ENCODE measurements at places on chromosomes 3 and 15.
A peak's percentile ranks its signal among the peaks of the same experiment; 100 is the strongest.

GRCh38 chr3:71025516-71025915, 558.0 kb downstream of the FOXP1 start:
- no peak for DNase-seq

DNA sequence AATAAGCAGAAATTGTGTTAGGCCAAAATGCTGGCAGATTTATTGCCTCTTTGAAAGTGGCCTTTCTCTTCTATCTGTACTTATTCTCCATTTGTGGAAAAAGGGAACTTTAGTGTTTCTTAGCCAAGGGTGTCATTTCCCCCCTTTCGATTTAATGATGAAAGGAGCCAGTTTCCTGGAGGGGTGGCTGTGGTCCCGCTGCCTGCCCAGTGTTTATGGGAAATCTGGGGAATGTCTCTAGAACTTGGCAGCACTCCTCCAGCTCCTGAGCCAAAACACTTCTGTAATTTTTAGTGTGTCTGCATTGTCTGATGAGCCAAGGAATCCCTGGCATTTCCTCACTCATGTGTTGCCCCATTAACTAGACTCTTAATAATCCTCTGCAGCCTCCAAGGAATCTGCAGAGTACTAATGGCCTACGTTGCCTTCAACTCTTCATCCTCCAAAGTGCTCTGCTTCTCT, 448.8 kb downstream of the GRM7 start:
- DNase-seq = no peak

- no peak for DNase-seq
Measured at GRCh38 chr3:187590861-187591576, 79.2 kb downstream of the SST start.

GRCh38 chr15:71465131-71465955, 345.0 kb upstream of the NR2E3 start:
- DNase-seq = peak; percentile 2

DNA sequence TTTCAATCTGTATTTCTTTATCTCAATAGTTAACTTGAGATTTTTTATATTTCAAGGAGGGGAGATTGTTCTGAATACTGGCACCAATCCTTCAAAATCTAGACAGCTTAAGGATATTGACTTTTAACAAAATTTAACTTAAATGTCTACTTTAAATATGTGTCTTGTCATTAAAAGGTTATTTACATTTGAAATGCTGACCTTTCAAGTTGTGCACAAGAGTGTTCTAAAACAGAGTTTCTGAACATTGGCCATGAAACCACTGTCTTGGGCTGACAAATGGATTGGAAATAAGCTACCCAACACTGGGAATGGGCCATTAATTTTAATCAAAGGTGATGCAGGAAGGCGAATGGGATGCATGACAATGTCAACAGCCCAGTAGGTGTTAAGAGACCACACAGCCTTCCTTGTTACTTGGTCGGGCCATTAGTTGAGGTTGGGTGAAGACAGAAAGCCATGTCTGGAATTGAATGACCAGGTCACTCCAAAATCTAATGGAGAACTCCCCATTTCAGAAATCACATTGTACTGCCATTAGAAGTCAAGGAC, 128.5 kb downstream of the CDIN1 start:
- DNase-seq = peak; percentile 32

- no peak for DNase-seq
Measured at GRCh38 chr15:79515300-79516027, 83.3 kb downstream of the MINAR1 start.

GRCh38 chr15:60835974-60836373, 357.0 kb upstream of the ICE2 start:
- no peak for DNase-seq

GRCh38 chr15:90030376-90030775, 29.3 kb downstream of the ZNF710 start:
- DNase-seq = peak; percentile 15

- DNase-seq = no peak
Measured at GRCh38 chr15:50112488-50113186, 6.4 kb downstream of the ATP8B4 start.

- DNase-seq = no peak
Measured at GRCh38 chr3:78049521-78049920, 1009.6 kb downstream of the ROBO2 start.

- no peak for DNase-seq
Measured at GRCh38 chr15:43950531-43950930, 123.7 kb downstream of the WDR76 start.

GRCh38 chr15:52331490-52332240, 36.1 kb upstream of the MYO5C start:
- DNase-seq = peak; percentile 69

GRCh38 chr15:40343512-40343911, 2.8 kb upstream of the CCDC9B start:
- no peak for DNase-seq

GRCh38 chr3:107452436-107452835, 70.3 kb upstream of the BBX start:
- no peak for DNase-seq

DNA sequence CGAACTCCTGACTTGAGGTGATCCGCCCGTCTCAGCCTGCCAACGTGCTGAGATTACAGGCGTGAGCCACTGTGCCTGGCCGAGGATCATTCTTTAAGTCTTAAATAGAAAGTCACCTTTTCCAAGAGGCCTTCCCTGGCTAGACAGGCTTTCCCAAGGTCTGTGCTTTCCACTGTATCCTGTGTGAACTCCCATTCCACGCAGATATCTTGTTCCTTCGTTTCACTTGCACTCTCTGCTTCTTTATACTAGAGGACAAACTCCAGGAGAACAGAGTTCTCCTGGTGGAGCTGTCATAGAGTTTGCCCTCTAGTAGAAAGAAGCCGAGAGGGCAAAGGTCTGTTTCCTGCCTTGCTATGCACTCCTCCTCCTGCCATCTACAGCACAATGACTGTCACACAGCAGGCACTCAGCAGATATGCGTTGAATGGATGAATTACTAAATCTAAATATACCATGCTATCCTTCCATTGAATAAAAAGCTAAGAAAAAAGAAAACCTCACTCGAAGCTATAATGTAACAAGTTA, 211.2 kb downstream of the FOXP1 start:
- DNase-seq = no peak

DNA sequence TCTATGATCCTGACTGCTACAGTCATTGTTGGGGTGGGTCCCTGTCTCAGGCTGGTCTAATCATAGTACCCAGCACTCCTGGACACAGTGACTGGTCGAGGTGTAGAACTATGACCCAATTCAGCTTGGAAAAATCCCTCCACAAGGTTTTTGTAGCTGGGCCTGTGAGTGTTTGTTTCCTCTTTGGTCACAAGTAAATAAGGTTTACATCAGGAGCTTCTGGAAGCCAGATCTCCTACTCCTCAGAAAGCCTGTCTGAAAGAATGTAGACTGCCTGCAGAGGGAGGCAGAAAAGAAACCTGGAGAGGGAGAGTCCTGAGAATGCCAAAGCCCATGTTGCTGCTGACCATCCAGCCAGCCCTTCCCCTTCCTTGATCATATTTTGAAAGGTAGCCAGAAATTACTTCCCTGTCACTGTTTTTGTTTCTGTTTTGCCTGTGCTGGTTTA, 123.2 kb downstream of the RAP2B start:
- peak; percentile 3 for DNase-seq

DNA sequence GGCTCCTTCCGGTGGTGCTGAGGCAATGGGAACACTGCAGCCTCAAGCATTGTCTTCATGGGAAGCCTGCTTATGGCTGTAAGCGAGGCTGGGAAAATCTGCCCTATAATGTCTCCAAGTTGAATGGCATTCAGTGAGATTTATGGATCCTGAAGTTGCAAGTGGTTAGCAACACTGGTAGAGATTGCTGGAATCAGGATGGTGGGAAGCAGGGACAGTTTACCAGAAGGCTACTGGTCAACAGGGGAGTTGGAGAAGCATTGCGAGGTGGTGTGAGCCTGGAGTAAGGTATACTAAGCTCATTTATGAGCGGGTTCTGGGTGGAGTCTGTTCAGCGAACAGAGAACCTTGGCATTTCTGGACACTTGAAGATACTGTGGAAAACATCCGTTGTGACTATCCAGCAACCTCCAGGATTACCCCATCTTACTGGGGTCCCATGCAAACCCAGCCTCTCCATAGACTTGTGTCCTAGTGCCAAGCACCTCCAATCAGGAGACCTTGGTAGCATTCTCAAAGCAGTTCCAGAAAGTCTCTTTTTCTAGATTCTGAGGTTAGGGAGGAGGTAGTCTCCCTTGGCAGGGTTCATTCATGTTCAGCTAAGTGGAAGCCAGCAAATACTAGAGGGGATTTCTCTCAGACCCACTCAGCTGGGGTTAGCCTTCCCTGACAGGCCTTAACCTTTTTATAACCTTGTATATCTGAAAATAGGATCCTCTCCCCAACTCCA, 7.3 kb downstream of the RPSA start:
- DNase-seq = no peak

DNA sequence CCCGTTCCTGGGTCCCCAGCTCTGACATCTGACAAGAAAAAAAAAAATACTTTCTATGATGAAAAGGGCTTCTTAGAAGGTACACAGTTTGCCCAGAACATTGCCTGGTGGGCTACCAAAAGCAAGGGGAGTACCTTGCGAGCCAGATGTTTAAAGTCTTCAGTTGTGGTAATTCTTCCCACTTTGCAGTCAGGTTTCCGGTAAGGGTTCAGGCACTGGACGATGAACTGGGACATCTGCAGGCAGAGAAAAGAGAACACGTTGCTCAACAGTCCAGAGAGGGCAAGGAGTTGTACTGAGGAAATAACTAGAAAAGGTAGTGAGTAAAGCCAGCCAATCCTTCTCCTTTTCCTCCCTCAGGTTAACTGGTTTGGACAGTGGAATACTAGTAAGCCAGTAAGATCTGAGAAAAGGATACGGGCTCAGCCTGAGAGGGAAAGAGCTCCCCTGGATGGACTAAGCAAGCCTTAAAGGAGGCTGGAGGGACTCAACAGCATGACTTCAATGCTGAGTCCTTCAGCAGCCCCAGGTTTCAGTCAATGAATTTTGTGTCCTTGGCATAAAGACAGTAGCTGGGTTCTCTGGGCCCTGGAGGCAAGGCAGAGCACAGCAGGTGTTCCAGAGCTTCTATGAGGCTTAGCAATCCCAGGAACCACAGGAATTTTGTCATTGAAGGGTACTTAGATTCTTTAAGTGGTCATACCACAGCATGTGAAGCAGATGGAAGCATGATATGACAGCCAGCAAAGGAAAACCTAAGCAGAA, 38.2 kb downstream of the NBEAL2 start:
- DNase-seq = no peak

- DNase-seq = no peak
Measured at GRCh38 chr3:94990952-94991705, 928.3 kb downstream of the NSUN3 start.

GRCh38 chr3:9339761-9340471, 22.9 kb upstream of the THUMPD3 start:
- DNase-seq = peak; percentile 73

- peak; percentile 46 for DNase-seq
Measured at GRCh38 chr3:107206141-107206540, 171.1 kb upstream of the CCDC54 start.

DNA sequence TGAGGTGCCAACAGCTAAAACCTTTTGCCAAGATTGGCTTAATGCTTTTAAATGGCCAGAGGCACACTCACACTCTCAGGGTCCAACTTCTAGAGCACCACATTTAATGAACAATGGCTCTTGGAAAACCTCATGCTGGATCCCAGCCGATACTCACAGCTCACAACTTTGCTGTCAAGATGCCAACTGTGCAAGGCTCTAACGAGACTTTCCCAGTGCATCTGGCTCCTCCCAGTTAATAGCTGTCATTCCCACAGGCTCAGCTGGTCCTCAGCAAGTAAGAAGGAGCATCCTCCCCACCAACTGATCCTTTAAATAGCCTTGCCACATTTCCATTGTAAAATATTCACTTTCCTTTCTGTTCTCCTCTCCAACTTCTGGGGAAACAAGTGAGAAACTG, 20.3 kb upstream of the FRMD4B start:
- no peak for DNase-seq

GRCh38 chr3:190886945-190887344, 24.5 kb upstream of the GMNC start:
- no peak for DNase-seq

DNA sequence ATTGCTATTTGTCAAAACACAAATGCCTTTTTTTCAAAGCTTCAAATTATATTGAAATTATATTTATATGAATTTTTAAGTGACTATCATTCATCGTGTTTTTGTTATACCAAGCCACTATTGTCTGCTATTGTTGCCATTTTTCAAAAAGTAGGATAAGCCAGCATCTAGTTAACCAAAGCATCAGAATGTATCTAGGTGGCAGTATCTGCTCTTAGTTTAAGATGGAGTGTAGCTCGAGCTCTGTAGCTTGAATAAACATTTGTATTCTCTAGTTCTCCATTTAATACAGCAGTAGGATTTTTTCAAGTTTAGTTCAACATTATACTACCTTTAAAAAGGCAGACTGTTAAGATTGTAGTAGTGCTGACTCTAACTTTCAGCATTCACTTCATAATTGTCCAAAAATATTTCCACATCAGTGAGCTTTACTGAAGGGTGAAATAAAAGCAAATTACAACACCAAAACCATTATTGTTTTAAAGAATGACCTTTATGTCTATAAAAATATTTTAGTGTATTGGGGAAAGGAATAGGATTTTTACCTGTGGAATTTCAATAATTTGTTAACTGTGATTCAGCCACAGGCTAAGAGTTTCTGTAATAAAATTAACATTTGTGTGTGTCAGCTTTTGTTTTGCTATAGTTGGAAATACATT, 19.6 kb upstream of the C15orf61 start:
- DNase-seq = peak; percentile 59

DNA sequence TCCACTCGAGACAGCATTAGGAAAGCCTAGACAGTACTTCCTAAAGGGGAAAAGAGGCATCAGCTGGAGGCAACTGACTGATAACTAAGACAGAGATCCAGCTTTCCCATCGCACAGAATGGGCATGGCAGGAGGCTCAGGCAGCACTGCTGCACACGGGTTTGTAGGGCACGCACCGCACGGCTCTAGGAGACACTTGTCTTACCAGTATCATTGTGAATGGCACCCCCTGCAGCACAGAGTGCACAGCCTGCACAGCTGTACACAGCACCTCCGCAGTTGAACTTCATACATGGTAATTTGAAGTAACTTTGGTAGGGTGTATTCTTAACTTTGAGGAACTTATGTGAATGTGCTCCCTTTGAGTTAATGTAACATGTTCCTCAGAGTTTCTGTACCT, 281.6 kb downstream of the PLCL2 start:
- DNase-seq = no peak

- DNase-seq = no peak
Measured at GRCh38 chr3:29977360-29977759, 629.0 kb upstream of the TGFBR2 start.

DNA sequence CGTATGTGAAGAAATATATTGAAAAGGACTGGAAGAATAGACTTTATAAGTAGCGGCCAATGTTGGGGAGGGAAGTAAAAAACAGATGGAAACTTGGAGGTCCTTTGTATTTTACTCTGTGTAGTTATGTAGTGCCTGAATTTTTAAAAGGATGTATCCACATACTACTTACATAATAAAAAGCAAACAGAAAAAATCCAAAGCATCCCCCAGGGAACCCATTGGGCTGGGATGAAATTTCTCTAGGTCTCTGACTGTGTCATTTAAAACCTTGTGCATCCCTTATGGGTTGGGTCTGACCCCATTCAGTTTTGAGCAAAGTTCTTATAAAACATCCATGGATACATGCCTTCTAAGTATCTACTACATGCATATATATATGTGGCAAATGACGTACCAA, 141.1 kb downstream of the NR1D2 start:
- no peak for DNase-seq

GRCh38 chr3:187110156-187110555, 29.1 kb downstream of the RPL39L start:
- no peak for DNase-seq

GRCh38 chr3:63986146-63986545, 37.1 kb downstream of the PSMD6 start:
- no peak for DNase-seq

GRCh38 chr3:194686816-194687637, 1.3 kb downstream of the FAM43A start:
- DNase-seq = peak; percentile 83

- peak; percentile 53 for DNase-seq
Measured at GRCh38 chr3:117444175-117444574, 734.6 kb downstream of the TUSC7 start.

All from NCI-H69 (cell line).